H1 (cell line): ENCODE measurements at places on chromosomes 4 and X. TPM values are rescaled to one million over a fixed set of nuclear protein-coding genes. Genes with fewer than 3 reads are reported as not detected.

- no peak for DNase-seq
Measured at GRCh38 chr4:52091801-52092200, 40.7 kb downstream of the SPATA18 start.

- no peak for DNase-seq
Measured at GRCh38 chrX:38500141-38500540, 61.2 kb upstream of the TSPAN7 start.

GRCh38 chr4:100985576-100985975, 361.8 kb downstream of the PPP3CA start:
- DNase-seq: no peak

GRCh38 chrX:153736071-153736820, 11.6 kb downstream of the ABCD1 start:
- DNase-seq: no peak

DNA sequence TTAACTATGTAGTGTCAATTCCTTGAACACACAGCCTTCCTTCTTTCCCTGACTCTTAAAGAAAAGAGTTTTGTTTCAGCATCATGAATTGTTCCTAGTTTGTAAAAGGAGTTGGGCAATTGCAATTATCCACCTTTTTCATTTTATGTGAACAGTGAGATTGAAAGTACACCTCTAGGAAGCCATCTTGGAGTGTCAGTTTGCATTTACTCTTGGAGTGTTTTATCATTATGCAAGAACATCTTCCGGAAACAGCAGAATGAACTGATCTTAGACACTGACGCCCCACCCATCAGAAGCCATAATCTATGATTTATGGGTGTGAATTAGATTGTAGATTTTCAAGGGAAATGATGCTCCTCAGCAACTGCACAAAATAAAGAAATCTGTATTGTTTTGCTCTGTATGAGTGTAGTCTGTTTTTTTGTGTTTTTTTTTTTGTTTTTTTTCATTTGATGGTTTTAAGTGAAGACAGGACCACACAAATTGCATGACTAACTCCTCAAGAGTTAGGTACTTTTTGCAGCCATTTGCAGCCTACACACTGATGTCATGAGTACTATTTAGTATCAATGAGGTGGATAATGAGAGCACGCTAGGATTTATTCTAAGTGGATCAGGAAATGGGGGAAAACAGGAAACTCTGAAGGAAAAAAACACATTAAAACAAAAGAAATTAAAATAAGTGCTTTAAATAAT, 19.5 kb upstream of the FGF2 start:
- no peak for DNase-seq

- peak; percentile 45 for DNase-seq
Measured at GRCh38 chrX:18377796-18378195, 23.3 kb upstream of the SCML2 start.

GRCh38 chr4:7032596-7032995, 10.6 kb upstream of the TADA2B start:
- no peak for DNase-seq

DNA sequence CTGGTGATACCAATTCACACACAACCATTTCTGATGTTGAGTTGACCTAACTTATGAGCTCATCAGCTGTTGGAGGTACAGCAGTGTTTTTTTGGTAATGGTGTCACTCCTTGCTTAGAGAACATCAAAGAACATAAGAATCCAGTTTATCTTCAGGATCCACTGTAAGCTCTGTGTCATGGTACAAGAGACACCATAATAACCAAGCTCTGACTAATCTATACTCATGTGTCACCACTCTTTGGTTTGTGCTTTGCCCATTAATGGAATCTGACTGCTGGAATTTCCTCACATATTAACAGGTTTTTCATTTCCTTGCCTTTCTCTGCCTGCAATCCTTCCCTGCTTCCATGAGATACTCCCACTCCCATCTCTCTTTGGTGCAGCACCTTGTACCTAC, 735.1 kb upstream of the LCORL start:
- no peak for DNase-seq

GRCh38 chr4:144499777-144500176, 146.2 kb upstream of the HHIP start:
- DNase-seq: no peak

DUSP9 gene
- 0.63 and 1.1 TPM in 2 replicates for total RNA-seq

SSX2 gene
- not detected in 2 replicates for total RNA-seq

AVPR2 gene
- total RNA-seq: not detected in 2 replicates

ACOT9 gene
- total RNA-seq: 37.4 and 39.5 TPM in 2 replicates

MMRN1 gene
- total RNA-seq: not detected in 2 replicates

PCDH18 gene
- total RNA-seq: 40.1 and 41.8 TPM in 2 replicates

TRPC5OS gene
- total RNA-seq: not detected in 2 replicates
